HT-29 (cell line): ENCODE measurements at places on chromosomes 5 and 9. TPM values are rescaled to one million over a fixed set of nuclear protein-coding genes. Genes with fewer than 3 reads are reported as not detected.

IL3 gene
- total RNA-seq, result not detected in 2 replicates

DNA sequence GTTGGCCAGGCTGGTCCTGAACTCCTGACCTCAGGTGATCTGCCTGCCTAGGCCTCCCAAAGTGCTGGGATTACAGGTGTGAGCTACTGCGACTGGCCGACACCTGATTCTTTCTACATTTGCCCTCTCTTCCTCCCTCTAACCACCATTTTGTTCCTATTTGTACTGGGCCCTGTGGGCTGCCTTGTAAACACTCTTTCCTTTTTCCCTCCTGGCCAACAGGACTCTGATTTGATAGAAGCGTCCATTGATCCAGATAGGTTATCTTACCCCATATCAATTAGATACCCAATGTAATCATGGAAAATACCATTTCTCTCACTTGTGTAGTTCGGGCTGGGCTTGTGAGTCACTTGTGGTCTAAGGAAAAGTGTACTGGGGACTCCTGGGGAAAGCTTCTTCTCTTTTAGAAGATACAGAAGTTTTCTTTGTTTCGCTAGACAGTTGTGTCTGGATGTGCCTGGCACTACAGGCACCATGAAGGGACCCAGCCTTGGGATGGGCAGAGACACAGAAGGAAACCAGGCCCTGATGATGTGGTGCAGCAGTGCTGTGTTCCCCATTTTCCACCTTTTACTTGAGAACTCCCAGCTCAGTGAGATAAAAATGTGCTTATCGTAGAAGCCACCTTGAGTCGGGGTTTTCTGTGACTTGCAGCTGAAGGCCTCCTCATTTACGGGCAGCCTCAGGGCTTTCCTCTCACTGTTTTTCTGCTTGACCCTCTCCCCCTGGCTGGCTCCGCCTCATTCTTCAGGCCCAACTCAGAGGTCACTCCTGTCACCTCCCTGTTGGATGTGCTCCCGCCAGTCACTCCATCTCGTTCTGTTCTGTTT lies 32.8 kb upstream of the CPEB4 start:
- DNase-seq, result no peak

- DNase-seq, result no peak
Observed at GRCh38 chr5:58911270-58911669, 328.4 kb downstream of the RAB3C start.

DNA sequence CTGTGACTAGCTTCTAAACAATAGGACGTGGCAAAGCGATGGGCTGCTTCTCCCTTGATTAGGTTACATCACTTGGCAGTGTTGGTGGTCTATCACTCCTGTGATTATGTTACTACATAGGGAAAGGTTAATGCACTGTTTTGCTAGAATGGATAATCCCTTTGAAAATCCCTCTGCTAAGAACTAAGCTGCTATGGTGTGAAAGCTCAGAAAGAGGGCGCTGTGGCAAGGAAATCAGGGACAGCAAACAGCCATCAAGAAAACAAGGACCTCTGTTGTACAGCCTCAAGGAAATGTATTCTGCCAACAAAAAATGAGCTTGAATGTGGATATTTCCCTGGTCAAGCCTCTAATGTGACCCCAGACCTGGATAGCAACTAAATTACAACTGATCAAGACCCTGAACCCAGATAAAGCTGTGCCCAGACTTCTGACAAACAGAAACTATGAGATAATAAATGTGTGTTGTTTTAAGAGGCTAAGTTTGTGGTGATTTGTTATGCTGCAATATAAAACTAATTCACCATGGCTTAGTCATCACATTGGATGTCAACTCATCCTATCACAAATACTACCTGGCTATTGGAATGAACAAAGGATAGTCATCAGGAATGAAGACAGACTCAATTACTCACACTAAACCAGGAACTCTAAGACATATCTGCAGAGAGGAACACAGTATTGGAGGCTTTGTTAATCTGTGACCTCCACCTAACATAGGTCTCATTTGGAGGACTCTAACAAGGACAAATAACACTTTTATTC lies 1215.9 kb downstream of the EFNA5 start:
- peak; percentile 61 for DNase-seq

DNA sequence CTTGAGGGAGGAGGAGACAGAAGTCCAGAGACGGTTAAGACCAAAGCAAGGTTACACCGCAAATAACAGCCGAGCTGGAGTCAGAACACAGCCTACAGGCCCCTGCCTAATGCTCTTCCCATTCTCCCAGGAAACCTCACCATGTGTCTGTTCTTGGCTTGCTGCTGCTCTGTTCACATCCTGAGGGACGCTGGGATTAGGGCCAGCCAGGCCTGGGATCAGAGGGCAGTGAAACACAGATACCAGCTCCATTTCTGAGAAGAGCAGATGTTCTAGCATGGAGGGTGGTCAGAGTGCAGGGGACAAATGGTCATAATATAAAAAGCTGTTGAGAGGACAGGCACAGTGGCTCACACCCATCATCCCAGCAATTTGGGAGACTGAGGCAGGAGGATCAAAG lies 124.8 kb upstream of the LARP1 start:
- no peak for DNase-seq

DNA sequence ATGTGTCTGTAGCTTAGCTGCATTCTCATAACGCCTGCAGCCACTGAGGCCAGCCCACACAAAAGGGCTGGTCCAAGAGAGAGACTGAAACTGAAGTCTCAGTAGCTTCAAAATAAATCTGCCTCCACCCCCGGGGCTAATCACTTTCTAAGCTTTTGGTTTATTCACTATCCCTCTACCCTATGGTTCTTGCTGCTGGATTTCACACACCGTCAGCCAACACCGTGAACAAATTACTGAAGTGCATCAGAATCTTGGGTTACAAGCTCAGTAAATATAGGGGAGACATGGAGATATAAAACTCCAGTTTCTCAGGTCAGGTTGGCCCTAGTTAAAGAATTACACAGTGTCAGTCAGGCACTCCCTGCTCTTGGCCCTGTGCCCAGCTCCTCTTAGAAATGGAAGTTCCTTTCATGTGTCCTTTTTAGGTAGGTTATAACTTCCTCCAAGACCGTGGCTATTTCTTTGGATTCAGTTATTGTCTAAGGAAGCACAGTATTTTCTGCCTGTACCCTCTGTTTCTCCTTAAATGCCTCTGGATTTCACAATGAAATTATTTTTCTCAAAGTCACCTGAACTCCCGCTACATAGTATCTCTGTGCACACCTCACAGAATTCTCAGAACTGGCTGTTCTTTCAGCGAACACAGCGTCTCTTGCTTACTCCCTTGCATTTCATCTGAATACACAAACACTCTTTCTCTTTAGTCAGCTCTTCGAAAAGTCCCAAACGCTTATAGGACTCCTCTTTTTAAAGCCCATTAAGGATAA lies 112.5 kb downstream of the FAM174A start:
- DNase-seq, result peak; percentile 78

- DNase-seq, result no peak
Observed at GRCh38 chr5:78621291-78621738, 27.3 kb downstream of the LHFPL2 start.

DNA sequence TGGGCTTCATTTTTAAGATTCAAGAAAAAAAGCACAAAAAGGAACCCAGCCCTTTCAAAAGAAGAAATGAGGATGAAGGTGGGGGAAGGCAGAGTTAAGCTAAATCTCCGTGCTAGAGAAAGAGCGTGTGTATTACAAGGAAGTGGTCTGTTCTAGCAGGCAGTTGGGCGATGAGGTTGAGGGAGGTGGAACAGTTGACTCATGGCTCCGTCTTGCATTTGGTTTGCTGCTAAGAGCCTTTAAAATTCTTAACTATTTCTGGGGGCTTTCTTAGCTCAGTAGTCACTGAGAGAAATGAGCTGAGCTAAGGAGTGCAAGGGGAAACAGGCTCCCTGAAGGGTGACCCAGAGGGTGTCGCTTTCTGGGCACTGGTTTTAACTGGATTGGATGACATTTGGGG lies 117.4 kb downstream of the GCNT1 start:
- no peak for DNase-seq

NRARP gene
- total RNA-seq, result 107 and 116 TPM in 2 replicates

- no peak for DNase-seq
Observed at GRCh38 chr5:30324083-30324482, 869.4 kb upstream of the CDH6 start.
